NT2/D1 (cell line): ENCODE measurements at places on chromosomes 1 and 21.

GRCh38 chr1:174789399-174789798, 210.3 kb upstream of the CACYBP start:
- no peak for DNase-seq

- DNase-seq = no peak
These were observed 91.8 kb upstream of the VAMP3 start for GRCh38 chr1:7679159-7679872.

GRCh38 chr1:192554904-192555303, 20.7 kb upstream of the RGS1 start:
- DNase-seq = no peak

GRCh38 chr1:52814465-52814864, 28.1 kb upstream of the ZYG11A start:
- no peak for DNase-seq

GRCh38 chr1:113657126-113657525, 102.2 kb downstream of the PHTF1 start:
- no peak for DNase-seq

GRCh38 chr1:23845163-23845562, 19.9 kb upstream of the HMGCL start:
- DNase-seq = no peak

DNA sequence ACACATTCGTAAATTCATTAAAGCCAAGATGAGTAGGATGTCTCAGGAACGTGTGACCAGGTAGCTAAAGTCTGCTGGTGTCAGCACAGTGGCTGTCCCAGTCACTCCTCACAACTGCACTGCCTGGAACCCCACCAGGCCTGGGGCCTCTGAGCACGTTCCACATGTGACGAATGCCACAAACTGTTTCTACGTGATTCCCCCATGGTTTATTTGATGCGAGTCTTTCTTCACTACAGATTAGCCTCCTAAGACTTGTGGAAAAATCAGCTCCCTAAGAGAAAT, 33.2 kb downstream of the PRDM15 start:
- DNase-seq = no peak

GRCh38 chr1:108610073-108610472, 50.2 kb downstream of the EEIG2 start:
- no peak for DNase-seq

- DNase-seq = no peak
These were observed 19.4 kb downstream of the LGALS8 start for GRCh38 chr1:236543065-236543669.

GRCh38 chr1:26597629-26598039, 68.1 kb downstream of the RPS6KA1 start:
- DNase-seq = no peak

DNA sequence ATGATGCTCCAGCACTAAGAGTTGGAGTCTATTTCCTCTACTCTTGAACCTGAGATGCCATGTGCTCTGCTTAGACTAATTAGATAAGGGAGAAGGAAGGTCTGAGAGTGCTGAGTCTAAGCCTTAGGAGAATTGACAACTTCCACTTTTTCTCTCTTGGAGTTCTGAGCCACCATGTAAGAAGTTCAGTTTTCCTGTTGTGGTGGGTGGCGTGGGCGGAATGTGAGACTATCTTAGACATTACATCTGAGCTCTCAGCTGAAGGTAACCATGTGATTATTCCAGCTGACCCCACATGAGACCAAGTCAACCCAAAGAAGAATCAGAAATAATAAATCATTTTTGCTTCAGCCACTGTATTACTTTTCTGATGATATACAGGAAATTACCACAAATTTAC, 404.5 kb upstream of the LRRC7 start:
- DNase-seq = no peak

DNA sequence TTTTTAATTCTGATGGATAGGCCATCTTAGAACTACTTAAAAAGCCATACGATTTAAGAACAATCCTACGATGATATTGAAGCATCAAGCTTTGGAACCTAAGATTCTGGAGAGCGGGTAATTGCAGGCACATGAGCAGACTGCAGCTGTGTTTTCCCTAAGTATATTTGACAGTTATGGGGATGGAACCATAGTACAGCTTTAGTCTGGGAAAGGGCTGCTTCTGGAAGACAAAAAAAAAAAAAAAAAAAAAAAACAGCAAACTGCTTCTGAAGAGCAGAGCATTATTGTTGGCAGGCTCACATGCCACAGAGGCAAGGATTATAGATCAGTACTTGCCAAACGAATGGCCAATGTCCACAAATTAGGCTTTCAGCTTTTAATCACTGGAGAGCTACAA, 1618.7 kb downstream of the AMY1C start:
- no peak for DNase-seq

DNA sequence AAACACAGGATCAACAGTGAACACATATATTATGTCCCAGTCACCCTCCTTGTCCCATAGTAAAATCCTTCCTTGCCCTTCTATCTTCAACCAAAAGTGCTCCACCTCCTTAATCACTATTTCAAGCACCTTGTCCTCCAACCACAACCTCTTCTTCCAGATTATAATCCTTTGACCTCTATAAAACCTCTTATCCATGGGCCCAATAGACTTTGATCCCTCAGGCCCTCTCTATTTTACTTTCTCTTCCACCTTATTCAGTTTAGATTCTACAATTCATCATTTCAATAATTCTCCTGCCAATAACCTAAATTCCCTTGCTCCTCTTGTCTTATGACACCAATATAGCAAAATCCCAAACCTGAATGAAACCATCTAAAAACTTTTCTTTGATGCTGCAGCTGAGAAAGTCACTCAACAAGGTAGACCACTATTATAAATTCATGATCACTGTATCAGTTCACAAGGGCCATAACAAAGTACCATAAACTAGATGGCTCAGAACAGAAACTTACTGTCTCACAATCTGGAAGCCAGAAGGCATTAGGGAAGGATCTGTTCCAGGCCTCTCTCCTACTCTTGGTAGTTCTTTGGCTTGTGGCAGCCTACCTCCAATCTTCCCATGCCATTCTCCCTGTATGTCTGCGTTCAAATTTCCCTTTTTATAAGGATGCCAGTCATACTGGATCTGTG, 24.8 kb downstream of the EPS15 start:
- no peak for DNase-seq

- DNase-seq = no peak
These were observed 17.4 kb upstream of the GRHL3 start for GRCh38 chr1:24301785-24302175.

DNA sequence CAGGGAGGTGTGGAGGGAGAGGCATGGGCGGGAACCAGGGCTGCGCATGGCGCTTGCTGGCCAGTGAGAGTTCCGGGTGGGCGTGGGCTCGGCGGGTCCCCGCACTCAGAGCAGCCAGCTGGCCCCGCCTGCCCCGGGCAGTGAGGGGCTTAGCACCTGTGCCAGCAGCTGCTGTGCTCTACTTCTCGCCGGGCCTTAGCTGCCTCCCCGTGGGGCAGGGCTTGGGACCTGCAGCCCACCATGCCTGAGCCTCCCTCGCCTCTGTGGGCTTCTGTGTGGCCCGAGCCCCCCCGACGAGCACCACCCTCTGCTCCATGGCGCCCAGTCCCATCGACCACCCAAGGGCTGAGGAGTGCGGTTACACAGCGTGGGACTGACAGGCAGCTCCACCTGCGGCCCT, 38.6 kb upstream of the WARS2 start:
- no peak for DNase-seq
